ENCODE measurements at places on chromosomes 3 and 15.

GRCh38 chr15:47870300-47870955, 153.1 kb downstream of the SEMA6D start:
- DNase-seq, result no peak

DNA sequence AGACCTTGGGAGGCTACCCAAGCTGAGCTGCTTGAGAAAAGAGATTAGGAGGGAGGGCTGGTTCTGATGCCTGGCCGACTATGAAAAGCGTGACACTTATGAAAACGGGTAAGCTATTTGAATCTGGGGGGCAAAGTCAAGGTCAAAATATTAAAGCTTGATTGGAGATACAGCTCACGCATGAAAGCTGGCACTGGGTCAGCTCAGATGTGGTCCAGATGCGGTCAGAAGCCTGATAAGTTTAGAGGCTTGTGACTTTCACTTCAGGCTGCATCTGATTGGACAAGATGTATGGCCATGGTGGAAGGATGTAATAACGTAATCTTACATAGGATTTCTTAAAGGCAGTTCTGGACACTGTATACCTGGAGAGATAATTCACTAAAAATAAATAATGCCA, 690.3 kb downstream of the NTRK3 start:
- no peak for DNase-seq

DNA sequence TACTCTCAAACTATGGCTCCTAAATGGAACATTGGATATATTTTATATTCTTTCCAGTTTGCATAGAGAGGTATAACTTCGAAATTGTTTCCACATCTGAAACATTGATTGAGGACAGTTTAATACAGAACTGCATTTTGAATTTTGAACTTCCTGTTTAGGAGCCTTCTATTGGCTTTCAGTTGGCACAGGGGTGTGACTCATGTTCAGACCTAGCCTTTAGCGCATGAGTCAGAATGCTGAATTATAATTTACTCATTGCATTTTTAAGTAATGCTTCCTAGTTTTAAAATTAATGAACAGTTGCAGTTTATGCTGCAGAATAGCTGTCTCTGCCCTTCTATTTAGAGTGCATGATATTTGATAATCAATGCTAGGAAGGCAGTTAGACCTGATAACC, 751.7 kb downstream of the CADM2 start:
- no peak for DNase-seq

- DNase-seq, result no peak
Observed at GRCh38 chr3:117751651-117752050, 1042.1 kb downstream of the TUSC7 start.

- no peak for DNase-seq
Observed at GRCh38 chr15:92984161-92984560, 84.0 kb downstream of the CHD2 start.

GRCh38 chr3:168828943-168829342, 733.2 kb upstream of the GOLIM4 start:
- DNase-seq, result no peak

- no peak for DNase-seq
Observed at GRCh38 chr3:172931746-172932285, 181.3 kb downstream of the ECT2 start.

DNA sequence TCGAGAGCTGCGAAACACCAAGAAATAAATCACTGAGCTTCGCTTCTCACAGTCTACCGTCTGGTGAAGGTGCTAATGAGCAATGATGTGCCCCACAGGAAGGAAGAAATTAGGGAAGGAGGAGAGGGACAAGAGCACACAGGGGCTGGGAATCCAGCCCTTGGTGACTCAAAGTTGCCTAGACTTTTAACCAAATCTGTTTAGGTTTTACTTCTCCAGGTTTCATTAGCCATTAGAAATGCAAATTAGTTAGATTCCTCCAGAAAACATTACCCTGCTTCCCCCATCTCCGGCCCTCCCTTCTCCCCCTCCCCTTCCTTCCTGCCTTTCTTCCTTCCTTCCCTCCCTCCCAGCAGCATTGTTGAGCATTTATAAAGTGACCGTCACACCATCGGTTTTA, 59.3 kb upstream of the UBE2E1 start:
- DNase-seq, result no peak

DNA sequence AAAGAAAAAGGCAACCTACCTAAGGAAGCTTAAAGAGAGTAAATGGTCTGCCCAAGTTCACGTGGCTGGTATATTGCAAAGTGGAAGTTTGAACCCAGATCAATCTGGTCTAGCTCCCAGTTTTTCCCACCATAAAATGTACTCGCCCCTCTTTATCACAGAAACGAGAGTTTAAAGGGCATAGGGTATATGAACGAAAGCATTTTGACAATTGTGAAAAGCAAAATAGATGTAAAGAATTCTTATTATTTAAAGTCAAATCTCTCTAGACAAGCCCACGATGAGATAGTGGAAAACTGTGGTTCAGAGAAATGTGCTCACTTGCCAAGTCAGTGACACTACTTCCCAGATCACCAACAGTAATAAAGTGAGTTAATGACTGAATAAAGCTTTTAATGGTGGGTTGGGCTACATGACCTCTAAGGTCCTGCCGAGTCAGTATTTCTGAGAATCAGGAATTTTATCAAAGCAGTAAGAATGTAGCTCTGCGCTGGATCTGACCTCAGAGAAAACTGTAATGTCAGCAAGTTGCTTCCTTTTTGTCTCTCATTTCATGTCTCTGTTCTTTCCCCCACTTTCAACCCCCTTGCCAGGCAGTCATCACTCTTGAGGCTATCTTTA, 23.3 kb upstream of the NEO1 start:
- no peak for DNase-seq

DNA sequence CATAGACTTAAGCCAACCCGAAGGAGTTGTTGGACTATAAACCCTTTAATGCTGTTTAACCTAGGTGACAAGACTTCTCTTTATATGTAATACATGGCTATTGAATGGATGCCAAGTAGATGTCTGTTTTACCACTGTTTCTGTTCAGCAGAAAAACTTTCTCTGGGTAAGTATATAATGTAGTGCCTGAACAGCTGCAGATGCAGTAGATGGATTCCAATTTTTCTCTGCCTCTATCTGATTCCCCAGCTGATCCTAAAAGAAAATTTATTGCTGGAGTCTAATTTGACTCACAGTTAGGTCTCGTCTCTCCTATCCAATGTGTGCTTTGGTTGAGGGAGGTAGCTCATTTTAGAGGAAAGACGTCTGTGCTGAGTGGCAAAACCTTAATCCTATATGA, 256.5 kb upstream of the CBLB start:
- DNase-seq, result no peak

DNA sequence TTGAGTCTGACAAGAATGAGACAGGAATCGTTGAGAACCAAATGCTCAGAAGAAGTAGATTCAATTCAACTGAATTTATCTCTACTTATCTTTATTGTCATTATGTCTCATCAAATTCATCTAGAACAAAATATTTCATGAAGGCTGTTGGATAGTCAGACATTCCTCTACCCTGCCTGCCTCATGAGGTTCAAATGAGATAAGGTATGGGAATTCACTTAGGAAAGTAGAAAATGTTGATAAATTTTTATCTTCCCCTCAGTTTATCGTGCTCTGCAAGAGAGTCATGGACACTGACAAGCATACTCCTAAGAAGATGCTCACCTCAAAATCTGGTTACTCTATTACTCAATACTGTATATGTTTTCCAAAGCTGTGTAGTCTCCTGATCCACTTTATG, 149.7 kb upstream of the CDIN1 start:
- no peak for DNase-seq

DNA sequence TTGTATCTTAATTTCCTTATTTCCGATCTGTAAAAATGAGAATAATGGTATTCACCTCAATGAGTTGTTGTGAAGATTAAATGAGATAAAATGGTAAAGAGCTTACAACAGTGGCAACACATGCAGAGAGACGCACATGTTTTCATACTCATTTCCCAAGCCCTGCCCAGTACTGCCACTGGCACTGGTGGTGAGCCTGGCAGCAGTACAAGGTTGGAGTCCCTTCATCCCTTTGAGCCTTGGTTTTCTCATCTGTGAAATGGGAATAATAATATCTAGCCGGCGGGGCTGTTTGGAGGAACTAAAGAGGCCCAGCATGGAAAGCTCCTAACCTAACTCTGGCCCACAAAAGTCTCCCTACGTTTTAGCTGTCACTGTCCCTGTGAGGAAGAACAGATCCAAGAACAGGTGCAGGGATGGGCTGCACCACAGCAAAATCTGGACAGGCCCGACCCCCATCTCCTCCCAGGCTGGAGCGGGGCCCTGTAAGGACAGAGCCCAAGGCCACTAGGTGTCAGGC, 866 bp upstream of the CD276 start:
- no peak for DNase-seq

DNA sequence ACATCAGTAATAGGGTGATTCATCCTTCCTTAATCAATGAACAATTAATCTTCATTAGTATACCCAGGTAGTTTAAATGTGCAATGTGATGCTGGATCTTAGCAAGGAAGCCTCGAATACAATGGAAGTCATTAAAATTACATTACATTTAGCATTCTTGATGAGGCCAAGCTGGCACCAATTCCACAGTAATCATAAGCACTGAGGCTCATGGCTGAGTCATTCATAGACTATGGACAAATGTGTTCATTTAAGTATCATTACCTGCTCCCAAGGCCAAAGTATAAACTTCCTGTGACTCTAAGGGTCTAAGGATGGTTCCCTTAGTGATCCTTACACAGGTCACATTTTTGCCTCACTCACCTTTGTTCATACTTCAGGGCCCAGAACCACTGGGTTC, 266.4 kb upstream of the CDIN1 start:
- no peak for DNase-seq

DNA sequence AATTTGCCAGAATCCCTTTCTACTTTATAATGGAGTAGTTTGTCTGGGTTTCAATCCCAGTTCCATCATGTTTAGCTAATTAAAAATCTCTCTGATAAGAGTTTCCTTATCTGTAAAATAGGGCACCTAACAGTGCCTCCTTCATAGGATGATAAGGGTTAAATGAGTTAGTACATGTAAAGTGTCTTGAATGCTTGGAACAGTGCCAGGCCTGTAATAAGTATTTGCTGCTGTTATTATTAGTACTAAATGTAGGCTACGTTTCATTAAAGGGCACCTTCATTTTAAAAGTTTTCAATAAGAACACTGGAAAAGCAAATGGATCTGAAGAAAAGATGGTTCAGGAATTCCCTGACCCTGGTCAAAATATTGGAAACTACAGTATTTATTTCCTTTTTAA, 11.8 kb upstream of the SLC2A2 start:
- no peak for DNase-seq

- DNase-seq, result no peak
Observed at GRCh38 chr3:96428097-96428496, 386.3 kb upstream of the EPHA6 start.

Data from common myeloid progenitor, CD34-positive (primary cell).